ENCODE measurements at places on chromosomes 13 and 19.

GRCh38 chr19:15508035-15508710 lies at the start of gene CYP4F22:
CYP4F22 (plus strand) TSS chr19:15508525; CDS start chr19:15525337, 16,812 bp downstream.
- no peak for DNase-seq

GRCh38 chr19:42548552-42548951 lies 20.3 kb upstream of the CEACAM1 start:
- DNase-seq, result no peak

GRCh38 chr13:85508683-85509329 lies 290.4 kb downstream of the SLITRK6 start:
- DNase-seq, result no peak

DNA sequence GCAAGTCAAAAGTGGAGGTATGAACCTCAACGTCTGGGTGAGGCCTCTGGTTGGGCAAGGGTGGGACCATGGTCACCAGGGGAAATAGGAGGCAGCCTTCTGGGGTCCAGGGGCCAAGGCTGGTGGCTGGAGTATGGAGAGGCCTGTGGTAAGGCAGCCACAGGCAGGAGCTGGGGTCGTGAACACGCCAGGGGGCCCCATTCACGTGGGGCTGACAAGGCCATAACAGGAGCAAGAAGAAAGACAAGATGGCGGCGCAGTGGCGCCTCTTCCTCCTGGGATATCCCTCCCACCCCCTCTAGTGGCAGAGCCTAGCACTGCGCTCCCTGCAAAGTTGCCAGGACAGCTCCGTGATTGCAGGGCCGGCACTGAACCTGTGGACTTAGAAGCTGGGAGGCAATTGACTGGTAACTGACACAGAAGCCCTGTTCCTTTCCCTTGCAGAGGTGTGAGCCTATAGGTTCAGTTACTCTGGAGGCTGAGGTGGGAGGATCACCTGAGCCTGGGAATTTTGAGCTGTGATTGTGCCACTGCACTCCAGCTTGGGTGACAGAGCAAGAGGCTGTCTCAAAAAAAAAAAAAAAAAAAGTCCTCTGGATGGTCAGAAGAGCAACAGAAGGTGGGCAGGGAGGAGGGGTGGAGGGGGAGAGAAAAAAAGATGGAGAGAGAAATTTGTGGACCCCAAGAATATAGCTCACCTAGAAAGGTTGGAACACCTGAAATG lies 19.7 kb upstream of the EDDM13 start:
- peak; percentile 50 for DNase-seq

DNA sequence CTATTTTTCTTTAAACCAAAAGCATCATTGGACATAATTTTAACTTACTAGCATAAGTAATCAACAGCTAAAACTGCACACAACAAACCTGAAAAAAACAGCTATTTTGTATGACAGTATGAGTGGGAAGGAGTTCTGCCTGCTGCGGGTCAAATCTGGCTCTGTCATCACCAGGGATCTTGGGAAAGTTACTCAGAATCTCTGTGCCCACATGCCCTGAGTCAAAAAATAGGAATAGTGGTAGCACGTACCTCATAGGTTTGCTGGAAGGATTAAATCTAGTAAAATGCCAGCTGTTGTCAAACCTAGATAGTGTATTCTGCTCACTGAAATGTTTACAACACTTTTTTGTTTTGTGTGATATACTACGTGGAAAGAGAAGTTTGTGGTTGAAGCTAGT lies 1.1 kb downstream of the CLN5 start:
- no peak for DNase-seq

GRCh38 chr19:42021185-42021584 lies 27.2 kb upstream of the ATP1A3 start:
- DNase-seq, result no peak

GRCh38 chr13:43424412-43424811 lies 362.4 kb downstream of the ENOX1 start:
- DNase-seq, result no peak

- peak; percentile 80 for DNase-seq
Observed at GRCh38 chr19:49808711-49809159, 4.4 kb downstream of the FUZ start.

DNA sequence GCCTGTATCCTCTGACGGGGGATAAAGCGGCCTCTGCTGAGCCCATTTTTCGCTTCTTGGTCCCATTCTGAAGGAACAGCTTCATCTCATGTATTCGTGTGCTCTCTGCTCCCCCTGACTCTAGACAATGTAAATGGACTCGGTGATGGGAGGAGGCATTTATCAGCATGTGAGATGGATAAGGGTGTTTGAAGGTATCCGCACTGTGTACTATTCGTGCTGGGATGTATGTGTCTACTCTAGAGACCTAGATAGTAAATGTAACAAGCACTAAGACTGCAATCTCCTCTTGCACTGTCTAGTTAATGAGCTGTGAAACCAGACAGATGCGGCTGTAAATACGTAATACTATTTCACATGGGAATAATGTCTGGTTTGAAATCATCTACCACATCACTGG lies 134.6 kb upstream of the ARGLU1 start:
- no peak for DNase-seq

GRCh38 chr19:1856698-1857603 lies 6.4 kb downstream of the KLF16 start:
- DNase-seq, result peak; percentile 39

DNA sequence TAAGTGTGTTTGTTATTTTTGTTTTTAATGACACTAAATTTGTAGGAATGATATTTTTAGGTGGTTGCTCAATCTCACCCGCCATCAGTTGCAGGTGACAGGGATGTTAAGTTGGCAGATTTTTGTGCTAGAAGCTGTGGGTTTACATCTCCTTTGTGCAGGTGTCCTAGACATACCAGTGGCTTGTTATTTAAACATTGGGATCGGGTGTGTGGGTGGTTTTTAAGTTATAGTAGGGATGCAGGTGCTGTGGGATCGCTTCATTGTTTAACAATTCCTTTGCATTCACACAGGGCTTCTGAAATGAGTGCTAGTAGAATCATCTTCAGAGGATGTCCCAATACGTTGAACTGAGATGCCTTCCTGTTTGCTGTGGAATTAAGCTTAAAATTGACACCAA lies 100.0 kb downstream of the SHISA2 start:
- no peak for DNase-seq

DNA sequence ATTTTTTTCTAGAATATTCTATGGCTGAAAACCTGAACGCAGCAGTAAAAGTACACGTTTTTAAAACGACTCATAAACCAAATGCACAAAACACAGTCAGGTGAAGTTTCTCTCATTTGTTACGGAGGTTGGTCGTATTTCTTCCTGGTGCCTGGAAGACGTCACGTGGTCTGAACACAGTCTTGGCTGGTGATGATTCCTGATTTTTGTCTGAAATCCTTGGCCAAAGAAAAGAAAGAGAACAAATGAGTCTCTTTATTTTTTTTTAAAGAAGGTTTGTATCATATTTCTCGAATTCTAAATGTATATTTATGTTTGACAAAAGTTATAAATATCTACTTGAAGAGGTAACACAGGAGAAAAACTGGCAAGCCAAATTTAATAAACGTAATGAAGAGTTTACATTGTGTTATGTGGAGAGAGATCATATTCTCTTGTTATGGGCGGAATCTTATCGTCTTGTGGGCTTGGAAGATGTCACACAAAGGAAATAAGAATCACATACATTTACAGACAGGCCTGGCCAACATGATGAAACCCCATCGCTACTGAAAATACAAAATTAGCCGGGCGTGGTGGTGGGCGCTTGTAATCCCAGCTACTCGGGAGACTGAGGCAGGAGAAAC lies 10.0 kb upstream of the PNMA8A start:
- DNase-seq, result no peak

DNA sequence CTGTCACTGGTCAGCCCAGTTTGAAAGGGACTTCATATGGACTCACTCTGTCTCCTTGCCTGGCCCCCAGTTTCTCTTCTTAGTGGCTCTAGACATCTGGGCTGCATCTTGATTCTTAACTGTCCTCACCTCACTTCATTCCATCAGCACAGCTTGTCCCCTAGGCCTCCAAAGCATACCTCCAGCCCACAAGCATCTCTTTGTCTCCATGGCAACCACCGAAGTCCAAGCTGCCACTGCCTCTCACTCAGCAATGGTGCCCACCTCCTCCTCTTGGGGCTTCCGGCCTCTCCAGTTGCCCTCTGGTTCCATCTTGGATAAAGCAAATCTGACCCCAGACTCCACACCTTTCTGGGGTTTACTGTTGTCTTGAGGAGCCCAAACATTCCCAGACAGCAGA lies 9.9 kb upstream of the KLHL26 start:
- DNase-seq, result no peak

DNA sequence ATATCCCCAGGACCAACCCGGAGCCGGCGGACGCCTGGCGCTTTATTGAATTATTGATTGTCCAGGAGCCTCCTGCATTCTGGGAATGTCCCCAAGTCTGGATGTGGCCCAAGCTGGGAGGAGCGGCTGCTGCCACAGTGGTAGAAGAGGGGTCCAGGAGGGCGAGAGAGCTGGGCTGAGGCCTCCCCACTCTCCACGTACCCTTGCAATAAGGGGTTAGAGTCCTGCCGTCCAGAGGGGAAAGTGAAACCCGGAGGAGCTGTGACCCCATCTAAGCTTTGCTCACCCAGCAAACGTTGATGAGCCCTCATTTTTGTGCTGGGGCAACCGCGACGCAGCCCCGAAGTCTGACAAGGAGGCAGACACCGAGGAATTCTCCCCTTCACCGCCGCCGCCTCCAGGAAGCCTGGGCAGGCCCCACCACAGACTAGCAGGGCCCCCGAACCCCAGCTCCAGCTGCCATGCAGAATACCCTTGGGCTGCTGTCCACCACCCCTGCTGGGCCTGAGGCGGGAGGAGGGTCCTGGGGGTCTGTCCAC lies 1.4 kb upstream of the C2CD4C start:
- DNase-seq, result no peak

- DNase-seq, result peak; percentile 27
Observed at GRCh38 chr19:41792513-41793413, 3.6 kb upstream of the CEACAM3 start.

DNA sequence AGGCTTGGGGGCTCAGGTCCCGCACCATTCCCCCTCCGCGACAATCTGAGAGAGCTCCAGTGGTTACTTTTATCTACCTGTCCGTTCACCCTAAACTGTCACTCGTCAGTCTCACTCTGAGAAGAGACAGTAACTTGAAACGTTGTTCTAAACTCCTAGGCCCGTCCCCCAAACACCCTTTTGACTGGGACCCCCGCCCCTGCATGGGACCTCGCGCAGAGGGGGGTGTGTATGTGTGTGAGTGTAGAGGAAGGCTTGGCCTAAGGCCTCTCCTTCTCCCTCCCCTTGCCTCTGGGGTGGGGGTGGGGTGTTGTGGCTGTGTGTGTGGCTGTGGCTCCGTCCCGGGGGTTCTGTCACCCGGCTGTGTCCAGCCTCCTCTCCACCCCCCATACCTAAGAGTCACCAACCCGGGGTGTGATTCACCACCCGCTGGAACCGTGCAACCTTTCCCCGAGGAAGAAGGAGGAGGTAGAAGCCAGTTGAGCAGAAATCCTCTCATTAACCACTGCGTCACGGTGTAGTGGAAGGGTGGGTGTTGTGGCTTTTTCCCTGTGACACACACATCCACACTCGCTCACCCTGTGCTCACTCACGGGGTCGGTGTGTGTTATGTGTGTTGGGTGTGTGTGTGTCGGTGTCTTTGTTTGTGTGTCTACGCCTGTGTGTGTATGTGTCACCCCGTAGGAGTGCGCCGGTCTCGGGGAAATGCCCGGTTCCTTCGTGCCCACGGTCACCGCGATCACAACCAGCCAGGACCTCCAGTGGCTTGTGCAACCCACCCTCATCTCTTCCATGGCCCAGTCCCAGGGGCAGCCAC lies 2.4 kb downstream of the FOSB start:
- DNase-seq, result no peak

Measured in central memory CD4-positive, alpha-beta T cell (primary cell).